B cell (primary cell): ENCODE measurements at places on chromosomes 16 and 17.

- no peaks in the 10 kb centered on the region for H3K4me1 ChIP-seq
- H3K36me3 ChIP-seq, result no peaks in the 10 kb centered on the region
- no peak overlapping the region for H3K4me3 ChIP-seq
- H3K27ac ChIP-seq, result no peak overlapping the region
- H3K27me3 ChIP-seq, result peaks cover 3% of the 10 kb centered on the region
Measured at GRCh38 chr16:46427340-46428107, 193.7 kb downstream of the SHCBP1 start.

GRCh38 chr16:89116341-89117226, 22.9 kb downstream of the ACSF3 start:
- peaks cover 76% of the 10 kb centered on the region for H3K36me3 ChIP-seq
- peaks cover 44% of the 10 kb centered on the region for H3K4me1 ChIP-seq
- H3K4me3 ChIP-seq, result no peak overlapping the region
- DNase-seq, result no peak
- no peaks in the 10 kb centered on the region for H3K27me3 ChIP-seq
- H3K27ac ChIP-seq, result peak overlapping the region; percentile 83

GRCh38 chr16:23807028-23807427, 28.8 kb upstream of the PRKCB start:
- H3K4me3 ChIP-seq, result no peak overlapping the region
- peak overlapping the region; percentile 88 for H3K27ac ChIP-seq
- H3K27me3 ChIP-seq, result no peaks in the 10 kb centered on the region
- H3K36me3 ChIP-seq, result no peaks in the 10 kb centered on the region
- DNase-seq, result peak; percentile 76

GRCh38 chr17:15432807-15433611, 34.4 kb downstream of the CDRT4 start:
- no peaks in the 10 kb centered on the region for H3K27me3 ChIP-seq
- H3K36me3 ChIP-seq, result no peaks in the 10 kb centered on the region
- H3K4me1 ChIP-seq, result peaks cover 4% of the 10 kb centered on the region
- DNase-seq, result no peak
